Hematopoietic multipotent progenitor cell treated with erythropoietin and hydrocortisone succinate and interleukin-3 and kit ligand, for 4 days (in vitro differentiated cells): ENCODE measurements at places on chromosomes 3 and 15.

GRCh38 chr3:13540297-13540995, 8.5 kb upstream of the FBLN2 start:
- no peak for DNase-seq

GRCh38 chr15:74994685-74995084, 678 bp upstream of the SCAMP5 start:
- DNase-seq, result no peak

DNA sequence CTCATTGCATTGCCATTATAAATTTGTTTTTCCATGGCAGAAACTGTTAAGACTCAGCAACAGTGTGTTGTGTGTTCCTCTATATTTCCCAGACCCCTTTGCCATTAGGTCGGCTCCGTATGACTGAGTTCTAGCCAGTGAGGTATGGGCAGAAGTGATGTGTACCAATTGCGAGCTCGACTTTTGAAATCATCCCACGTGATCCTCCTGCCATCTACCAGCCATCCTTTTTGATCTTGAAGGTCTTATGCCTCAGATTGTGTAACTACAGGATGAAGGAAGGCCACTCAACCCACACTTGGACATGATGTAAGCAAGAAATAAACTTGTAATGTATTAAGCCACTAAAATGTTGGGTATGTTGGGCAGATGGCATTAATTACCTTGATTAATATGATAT, 562.3 kb downstream of the PDCD6IP start:
- no peak for DNase-seq

DNA sequence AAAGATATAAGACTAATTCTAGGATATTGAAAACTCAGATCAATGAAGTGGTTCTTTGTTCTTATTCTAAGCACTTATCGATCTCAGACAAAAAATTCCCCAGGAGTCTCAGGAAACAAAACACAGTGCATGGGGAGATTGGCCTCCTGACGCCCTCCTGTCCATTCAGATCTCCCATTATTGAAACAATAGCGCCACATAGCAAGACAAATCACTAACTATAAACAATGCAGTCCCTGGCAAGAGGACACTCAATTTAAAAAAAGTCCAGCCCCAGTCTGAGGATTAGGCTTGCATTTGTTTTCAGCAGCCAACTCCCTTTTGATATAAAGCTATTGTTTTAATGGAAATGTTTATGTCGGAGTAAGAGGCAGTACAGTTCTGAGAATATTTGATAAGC, 528.2 kb downstream of the GABRG3 start:
- DNase-seq, result no peak

DNA sequence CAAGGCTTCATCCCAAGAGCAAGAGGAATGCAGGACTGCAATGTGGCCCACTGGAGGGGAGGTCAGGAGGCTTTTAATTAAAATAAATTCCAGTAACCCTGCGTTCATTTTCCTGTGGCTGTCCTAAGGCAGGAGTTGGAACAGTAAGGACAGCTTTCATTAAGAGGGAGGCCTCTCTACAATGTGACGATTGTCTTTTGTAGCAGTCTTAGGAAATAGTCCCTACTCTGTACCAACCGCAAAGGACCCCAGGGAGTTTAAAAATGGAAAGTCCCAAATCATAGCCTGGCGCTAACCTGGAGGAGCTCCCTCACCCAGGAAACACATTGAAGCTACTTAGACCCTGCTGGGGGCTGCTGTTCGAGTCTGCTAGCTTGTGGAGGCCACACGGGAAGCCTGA, 62.8 kb downstream of the SYNM start:
- DNase-seq, result no peak

- no peak for DNase-seq
Observed at GRCh38 chr15:38829086-38829485, 264.5 kb upstream of the RASGRP1 start.

DNA sequence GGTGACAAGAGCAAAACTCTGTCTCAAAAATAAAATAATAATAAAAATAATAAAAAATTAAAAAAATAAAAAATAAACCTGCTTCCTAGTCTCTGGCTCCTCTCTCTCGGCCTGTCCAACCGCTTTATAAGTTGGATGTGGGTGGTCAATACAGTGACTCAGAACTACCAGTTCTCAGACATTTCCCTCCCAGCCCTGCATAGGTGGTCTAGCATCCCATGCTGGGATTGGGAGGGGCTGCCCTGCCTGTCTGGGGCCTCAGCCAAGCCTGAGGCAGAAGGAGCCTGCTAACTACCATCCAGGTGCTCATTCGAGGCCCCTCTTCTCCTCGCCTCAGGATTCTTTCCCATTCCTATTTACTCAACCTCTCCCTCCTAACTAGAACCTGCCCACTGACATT, 33.3 kb upstream of the BLM start:
- no peak for DNase-seq

- DNase-seq, result peak; percentile 7
Observed at GRCh38 chr3:51874889-51875288, 512 bp downstream of the IQCF5 start.

- no peak for DNase-seq
Observed at GRCh38 chr3:139555249-139555648, 15.7 kb upstream of the RBP1 start.

DNA sequence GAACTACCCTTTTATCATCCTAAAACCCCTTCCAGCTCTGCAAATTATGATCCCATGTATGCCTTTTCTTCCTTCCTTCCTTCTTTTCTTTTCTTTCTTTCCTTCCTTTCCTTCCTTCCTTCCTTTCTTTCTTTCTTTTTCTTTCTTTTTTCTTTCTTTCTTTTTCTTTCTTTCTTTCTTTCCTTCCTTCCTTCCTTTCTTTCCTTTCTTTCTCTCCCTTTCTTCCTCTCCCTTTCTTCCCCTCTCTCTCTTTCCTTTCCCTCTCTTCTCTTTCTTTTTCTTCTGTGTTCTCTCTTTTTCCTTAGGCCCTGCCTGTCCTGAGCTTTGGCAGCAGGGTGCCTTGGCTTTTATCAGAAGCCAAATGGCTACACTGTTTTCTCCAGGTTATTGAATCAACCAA, 66.8 kb downstream of the IQCH start:
- no peak for DNase-seq

DNA sequence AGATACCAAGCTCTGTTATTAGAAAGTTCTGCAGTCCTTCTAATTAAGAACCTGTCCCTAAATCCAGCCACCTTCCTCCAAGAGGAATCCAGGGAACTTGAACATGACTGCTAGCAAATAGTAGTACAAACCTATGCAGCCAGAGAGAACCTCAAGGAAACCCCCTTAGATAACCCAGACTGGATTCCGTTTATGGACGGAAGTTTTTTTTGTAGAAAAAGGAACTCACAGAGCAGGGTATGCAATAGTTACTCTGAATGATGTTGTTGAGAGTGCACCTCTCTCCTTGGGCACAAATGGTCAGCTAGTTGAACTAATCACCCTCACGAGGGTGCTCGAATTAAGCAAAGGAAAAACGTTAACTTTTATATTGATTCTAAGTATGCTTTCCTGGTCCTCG, 40.8 kb downstream of the TM4SF18 start:
- peak; percentile 39 for DNase-seq

GRCh38 chr3:158539414-158540014, 31.5 kb upstream of the MLF1 start:
- DNase-seq, result peak; percentile 86

GRCh38 chr3:108863799-108864135, 41.2 kb downstream of the TRAT1 start:
- no peak for DNase-seq

DNA sequence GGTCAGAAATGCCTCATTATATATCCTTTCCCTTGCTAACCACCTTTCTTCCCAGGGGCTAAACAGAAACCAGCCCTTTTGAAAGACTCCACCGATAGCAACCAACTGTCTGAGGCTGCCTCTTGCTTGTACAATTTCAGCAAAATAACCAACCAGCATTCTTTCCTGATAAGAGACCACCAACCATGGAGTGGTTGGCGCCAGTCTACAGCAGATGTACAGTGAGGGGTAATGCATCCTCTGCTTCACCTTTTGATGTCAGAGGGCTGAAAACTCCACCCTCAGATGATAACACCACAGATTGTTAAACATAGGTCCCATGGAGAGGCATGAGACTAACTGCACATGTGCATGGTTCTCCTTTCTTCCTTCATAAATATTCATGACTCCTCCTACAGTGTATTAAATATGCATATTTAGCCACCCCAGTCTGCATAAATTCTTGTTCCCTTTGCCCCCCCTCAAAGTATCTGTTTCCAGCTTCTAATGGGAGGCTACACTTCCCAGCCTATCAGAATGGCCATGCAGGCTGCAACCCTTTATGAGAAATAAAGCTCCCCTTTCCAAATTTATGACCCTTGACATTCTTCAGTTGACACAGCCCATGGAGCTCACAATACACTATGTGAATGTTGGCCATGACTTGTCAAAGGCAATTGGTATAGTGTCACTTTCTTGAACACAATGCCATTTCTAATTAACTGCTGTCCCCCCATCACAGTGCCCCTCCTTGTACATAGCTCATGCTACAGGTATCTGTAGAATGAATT, 48.3 kb downstream of the GABRB3 start:
- no peak for DNase-seq

DNA sequence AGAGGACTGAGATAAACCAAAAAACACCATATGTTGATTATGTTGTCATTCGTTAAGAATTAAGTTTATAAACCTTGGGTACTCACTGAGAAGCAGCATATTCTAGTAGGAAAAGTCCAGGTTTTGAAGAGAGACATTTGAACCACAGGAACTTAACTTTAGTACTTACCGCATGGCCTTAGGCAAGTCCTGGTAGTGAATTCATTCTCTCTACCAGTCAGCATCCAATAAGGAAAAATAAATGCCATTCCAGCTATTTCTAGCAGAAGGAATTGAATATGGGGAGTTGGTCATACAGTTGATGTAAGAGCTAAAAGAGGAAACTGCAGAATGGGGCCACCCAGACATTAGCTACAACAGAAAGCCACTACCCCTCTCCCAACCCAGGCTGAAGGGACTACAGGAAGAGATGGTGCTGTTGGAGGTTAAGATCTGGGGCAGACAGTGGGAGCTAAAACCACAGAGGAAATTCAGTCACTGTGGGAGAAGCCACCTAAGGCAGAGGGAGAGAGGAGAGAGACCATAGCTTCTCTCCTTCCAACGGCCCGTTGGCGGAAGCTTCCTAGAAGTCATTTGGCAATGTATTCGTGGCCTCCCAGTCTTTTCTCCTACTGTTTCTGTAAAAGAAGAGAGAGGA, 133.8 kb upstream of the RARB start:
- no peak for DNase-seq

- peak; percentile 50 for DNase-seq
Observed at GRCh38 chr3:64244011-64244942, 19.0 kb upstream of the PRICKLE2 start.

- DNase-seq, result no peak
Observed at GRCh38 chr15:62749036-62749815, 293.3 kb upstream of the TPM1 start.

DNA sequence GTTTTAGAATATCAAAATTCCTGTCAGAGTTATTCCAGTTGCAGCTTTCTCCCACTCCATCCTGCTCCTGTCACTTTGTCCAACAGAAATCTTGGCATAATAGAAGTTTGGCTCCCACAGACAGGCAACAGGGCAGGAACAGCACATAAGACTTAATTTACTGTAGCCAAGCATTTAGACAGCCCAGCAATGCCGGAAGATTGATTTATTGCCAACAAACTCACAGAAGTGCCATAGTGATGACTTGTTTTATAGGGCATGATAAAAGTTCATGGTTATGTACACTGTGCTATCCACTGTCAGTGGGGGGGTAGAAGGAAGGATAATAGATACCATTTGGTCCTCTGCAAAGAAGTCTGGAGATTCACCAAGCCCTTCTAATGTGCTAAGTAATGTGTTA, 98.3 kb upstream of the CBLB start:
- DNase-seq, result no peak

DNA sequence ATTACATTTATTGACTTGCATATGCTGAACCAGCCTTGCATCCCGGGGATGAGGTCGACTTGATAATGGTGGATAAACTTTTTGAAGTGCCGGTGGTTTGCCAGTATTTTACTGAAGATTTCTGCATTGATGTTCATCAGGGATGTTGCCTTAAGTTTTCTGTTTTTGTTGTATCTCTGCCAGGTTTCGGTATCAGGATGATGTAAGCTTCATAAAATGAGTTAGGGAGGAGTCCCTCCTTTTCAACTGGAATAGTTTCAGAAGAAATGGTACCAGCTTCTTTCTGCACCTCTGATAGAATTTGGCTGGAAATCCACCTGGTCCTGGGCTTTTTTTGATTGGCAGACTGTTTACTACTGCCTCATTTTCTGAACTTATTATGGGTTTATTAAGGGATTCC, 250.8 kb downstream of the TBC1D5 start:
- peak; percentile 15 for DNase-seq

- DNase-seq, result no peak
Observed at GRCh38 chr3:152279479-152279878, 10.8 kb downstream of the MBNL1 start.
